ENCODE measurements at places on chromosomes 6 and 20.

- DNase-seq: peak; percentile 63
Observed at GRCh38 chr6:129671442-129672340, 38.3 kb downstream of the ARHGAP18 start.

- peak; percentile 1 for DNase-seq
Observed at GRCh38 chr6:127120023-127120786, 1.7 kb downstream of the RSPO3 start.

- DNase-seq: peak; percentile 64
Observed at GRCh38 chr20:2984956-2985661, 58.3 kb upstream of the GNRH2 start.

- no peak for DNase-seq
Observed at GRCh38 chr6:108806171-108806570, 42.1 kb upstream of the ARMC2 start.

DNA sequence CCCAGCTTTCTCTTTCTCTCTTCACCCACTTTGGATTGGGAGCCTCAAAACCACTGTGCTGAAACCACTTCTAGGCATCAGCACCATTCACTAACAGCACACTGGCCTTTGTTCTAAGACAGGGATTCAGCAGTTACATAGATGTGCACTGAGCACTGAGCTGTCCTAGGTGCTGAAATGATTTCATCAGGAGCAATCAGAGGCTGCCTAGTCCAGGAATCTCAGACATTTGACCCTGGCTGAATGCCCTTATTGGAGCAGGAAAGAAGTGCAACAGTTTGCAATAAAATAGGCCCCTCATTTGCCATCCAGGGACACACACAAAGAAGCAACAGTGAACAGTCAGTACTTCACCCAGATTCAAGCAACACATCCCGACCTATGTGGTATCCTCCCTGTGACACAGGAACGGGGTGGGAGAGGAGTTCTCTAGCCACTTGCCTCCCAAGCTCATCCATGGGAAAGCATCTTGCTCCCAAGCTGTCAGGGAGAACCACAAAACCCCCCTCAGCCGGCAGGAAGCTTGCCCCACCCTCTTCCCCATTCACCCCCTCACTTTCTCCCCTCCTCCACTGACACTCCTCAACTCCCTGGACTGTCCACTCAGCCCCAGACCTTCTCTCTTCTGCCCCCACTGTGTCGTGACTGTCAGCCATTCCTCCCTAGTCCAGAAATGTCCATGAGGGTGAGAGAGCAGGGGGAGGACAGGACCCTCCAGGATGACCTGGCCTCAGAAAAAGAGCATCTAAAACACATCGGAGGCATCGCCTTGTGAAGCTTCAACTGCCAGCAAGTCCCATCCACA lies 304.4 kb downstream of the PREX1 start:
- no peak for DNase-seq

DNA sequence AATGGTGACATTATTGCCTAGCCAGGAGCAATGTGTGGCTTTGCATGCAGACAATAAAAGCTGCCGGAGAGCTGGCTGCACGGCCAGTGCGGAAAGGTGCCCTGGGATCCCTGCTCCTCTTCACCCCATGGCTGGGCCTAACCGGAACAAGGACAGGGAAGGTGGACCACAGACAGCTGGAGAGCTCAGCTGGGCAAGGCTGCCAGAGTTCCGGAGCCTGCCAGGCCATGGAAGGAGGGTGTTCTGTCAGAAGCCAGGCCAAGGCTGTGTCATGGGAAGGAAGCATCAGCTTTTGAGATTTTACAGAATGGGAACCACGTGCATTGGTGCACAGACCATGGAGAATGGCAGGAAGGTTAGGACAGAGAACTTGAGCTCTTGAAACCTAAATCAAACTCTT lies 25.0 kb downstream of the MAP1LC3A start:
- no peak for DNase-seq

GRCh38 chr6:43893073-43893472 lies 123.1 kb downstream of the VEGFA start:
- DNase-seq: no peak

DNA sequence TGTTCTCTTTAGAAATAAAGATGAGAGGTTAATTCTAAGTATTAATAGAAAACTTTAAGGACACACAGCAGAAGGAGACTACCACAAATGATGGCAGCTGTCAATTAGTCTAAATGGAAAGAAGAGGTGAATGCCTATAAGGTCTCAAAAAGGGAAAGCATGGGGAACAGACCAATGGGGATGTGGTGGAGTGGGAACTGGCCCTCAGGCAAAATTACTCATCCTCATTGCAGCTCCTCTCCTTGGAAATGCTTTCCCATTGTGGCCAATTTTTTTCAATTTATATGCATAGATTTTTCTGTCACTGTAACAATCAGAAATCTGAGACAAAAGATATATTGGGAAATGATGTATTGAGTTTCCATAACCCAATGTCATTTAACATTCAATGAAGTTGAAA lies 222.9 kb upstream of the DEFB112 start:
- DNase-seq: no peak

GRCh38 chr20:39822667-39823066 lies 860.5 kb downstream of the DHX35 start:
- no peak for DNase-seq

DNA sequence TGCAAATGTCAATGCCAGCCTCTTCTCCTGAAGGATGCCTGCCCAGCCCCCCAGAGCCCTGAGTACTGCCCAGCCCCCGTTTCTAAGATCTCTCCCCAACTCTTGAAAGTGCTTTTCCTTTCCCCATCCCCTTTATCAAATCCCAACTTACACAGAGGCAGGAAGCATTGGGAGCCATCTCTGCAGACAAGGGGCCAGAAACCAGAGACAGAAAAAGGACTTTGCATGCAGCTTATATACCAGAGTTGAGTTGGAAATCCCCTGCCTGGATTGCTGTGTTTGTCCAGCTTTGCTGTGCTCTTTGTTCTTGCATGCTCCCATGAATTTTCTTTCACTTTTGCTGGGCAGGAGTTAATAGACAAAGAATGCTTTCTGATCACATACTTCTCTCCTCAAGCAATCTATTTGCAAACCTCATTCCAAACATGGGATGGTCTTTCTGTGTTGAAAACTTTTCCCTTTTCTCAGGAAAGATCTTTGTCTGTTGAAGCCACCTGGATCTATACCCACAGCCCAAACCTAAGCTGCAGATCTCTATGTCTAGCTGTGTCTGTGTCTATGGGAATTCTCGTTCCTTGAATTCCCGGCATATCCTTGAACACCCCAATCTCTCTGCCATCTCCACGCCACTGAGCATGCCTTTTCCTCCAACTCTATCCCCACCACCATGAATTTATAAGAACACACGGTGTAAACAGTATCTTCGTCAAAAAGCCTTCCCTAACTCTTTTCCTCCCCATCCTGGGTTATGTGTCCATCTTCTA lies at the start of gene UBD:
Gene UBD, minus strand, starts transcription at position 209 of the 764 bp plus-strand sequence. Its CDS starts 31 bp downstream, at position 178.
- no peak for DNase-seq

- no peak for DNase-seq
Observed at GRCh38 chr6:161682982-161683381, 409.1 kb upstream of the AGPAT4 start.

DNA sequence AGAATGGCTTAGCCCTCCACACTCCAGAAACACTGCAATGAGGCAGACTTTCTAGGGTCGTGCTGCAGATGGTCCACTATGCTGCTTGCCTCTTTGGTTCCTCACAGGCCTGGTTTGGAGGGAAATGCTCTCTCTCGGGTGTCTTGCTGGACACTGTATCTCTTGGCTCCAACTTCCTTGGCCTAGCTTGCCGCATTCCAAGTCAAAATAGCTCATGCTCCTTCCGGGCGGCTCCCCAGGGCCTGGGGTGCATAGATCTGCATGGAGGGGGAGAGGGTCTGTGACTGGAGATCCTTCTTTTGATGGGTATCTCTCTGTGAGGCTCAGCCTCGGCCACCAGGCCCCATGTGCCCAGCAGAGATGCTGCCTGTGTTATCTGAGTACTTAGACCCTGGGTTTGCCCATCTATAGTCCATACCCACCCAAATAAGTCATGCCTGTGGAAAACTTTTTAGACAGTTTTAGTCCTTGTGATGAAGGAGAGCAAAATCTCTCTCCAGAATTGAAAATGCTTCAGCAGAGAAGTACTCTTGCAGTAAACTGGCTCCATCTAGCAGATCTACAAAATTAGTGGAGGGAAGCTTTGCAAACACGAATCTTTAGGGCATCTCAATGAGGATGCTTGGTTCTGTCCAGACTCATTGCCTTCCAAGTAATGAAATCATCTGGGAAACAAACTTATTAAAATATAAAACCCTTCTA lies 264.1 kb upstream of the RIN2 start:
- DNase-seq: no peak

DNA sequence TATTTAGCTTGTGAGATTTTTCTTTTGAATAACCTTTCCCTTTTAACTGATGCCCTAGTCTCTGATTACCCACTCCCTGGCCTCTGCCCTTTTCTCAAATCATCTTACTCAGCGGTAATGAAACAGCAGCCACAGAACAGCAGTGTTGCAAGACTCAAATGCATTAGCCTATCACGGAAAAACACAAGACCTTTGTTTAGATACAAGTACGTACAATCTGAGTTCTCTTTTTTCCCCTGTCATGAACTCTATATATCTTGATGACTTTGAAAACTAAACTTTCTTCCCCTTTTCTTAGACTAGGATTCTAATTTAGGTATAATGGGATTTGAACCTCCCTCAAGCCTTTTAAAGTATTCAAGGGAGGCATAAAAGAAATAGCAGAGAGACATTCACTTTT lies 1034.9 kb downstream of the EYS start:
- DNase-seq: no peak

DNA sequence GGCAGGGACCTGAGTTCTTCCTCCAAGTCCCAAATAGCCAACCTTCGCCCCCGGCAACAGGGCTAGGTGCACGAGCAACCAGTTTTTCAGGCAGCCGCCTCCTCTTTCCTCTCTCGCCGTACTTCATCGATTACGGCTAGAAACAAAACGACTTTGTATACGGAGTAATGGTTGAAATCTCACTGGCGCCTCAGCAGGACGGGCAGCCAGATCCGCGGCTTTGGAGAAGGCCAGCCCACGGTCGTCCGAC lies 333 bp upstream of the SMIM13 start:
- DNase-seq: no peak

- no peak for DNase-seq
Observed at GRCh38 chr20:51184289-51184688, 161.4 kb upstream of the KCNG1 start.

- no peak for DNase-seq
Observed at GRCh38 chr20:23203310-23203709, 117.2 kb upstream of the CD93 start.

DNA sequence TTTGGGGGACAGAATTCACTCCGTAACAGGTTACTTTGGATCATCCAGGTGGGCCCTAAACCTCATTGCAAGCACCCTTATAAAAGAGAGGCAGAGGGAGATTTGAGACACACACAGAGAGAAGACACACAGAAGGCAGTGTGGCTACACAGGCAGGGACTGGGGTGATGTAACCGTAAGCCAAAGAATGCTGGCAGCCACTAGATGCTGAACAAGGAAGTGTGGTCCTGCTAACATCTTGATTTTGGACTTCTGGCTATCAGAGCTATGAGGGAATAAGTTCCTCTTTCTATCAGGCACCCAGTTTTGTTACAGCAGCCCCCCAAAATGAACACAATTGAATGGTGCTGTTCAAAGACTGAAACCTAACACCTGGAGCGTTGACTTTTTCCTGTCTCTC lies 191.3 kb upstream of the MYLIP start:
- no peak for DNase-seq

GRCh38 chr6:14270925-14271788 lies 153.6 kb downstream of the CD83 start:
- peak; percentile 60 for DNase-seq

GRCh38 chr6:80464901-80465300 lies 358.4 kb downstream of the BCKDHB start:
- no peak for DNase-seq

DNA sequence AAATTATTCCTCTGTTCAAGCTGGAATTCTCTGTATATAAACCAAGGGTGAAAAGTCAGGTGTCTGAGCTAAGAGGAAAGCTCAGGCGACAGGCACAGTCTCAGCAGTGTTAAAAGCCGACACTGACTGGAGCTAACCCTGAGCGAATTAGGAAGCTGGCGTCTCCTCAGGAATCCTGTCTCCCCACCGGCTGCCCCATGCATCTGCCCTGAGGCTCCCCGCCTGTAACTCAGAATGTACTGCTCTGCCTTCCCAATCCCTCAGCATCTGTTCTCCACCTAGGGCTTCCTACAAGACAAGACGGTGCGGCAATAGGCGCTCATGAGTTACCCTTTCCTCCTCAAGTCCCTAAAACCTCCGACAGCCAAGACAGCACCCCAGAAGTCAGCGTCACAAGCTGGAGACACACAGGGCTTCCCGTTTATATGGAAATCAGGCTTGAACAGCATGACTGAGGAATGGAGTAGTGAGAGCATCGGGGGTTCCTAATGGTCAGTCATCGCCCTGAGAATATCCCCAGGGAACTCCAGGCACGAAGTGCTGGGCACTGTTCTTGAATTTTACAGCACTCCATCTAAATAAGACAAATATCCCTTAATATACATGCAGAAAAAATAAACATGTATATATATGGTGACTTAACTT lies 33.5 kb downstream of the WDR27 start:
- no peak for DNase-seq

DNA sequence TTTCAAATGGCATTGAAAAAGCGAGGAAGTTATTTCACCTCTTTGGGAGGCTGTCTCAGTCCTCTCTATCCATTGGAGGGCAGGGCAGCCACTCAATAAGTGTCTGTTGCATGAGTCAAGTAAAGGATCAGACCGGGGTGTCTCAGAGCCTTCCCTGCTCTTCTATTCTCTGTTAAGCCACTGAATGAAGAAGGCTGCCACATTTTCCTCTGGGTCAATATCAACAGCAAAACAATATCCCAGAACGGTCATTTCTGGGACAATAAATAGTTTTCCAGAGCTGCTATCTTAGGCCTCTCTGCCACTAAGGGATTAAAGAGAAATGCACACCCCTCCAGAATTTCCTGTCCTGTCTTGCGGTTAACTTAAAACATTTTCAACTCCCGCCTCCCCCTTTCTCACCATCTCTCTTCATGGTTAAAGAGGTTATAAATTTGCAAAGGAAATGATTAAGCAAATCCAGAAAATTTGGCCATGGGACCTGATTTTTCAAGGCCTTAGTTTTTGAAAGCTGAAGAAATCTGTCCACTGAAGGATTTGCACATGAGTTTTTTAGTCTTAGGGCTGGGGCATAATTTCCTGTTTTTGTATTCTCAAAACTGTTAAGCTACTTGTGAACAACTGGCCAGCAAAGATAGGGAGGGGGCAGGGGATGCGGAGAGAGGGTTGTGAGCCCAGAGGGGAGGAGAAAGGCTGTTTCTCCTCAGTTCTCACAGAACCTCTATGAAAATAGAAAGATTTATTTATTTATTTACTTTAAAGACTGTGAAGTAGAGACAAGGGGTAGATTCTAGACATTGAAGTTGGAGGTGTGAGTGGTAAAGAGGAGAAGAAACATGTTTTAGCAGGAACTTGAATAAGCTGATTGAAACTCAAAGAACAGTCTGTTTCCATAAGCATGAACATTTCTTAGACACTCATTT lies 135.7 kb downstream of the BCAS1 start:
- DNase-seq: peak; percentile 28

DNA sequence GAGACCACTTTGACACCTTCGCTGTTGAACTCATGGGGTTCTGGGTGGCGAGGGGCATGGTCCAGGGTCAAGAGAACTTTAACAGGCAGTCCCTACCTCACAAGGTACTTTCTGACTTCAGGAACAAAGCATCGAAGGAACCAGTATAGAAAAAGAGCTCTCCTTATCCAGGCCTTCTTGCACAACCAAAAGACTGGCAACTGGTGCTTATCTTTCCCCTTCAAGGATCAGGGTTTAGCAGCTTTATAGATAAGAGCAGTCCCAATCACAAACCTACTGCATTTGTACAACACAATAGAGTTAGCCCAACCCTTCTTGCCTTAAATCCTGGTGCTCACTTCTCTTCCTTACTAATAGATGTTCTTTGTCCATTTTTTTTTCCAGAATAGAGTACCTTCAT lies 116.3 kb downstream of the SNX5 start:
- DNase-seq: no peak

Data from activated naive CD8-positive, alpha-beta T cell treated with anti-CD3 and anti-CD28 coated beads, Interleukin-2, amount 50 U/mL, for 24 hours (primary cell).